Panc1 (cell line): ENCODE measurements at places on chromosomes 13 and 19.

GRCh38 chr19:53785196-53785889 lies 38.8 kb downstream of the NLRP12 start:
- DNase-seq: no peak

- DNase-seq: no peak
Measured at GRCh38 chr13:23777575-23777870, 111.7 kb downstream of the MIPEP start.

DNA sequence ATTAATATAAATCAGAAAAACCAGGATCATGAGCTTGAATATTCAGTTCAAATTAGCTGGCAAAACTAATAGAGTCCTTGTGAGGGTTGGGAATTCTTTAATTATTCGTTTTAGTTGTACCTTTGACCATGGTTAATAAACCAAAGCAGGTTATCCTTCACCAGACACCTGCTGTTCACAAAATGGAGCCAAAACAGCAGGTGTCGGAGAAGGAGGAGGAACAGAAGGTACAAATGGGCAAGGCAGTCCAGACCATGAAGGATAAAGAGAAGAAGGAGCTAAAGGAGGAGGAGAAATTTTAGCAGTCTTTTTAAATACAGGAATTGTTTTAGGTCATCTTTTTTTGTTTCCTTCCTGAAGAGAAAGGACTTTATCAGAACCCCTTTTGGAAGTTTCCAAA lies 106.1 kb downstream of the NHLRC3 start:
- DNase-seq: no peak

DNA sequence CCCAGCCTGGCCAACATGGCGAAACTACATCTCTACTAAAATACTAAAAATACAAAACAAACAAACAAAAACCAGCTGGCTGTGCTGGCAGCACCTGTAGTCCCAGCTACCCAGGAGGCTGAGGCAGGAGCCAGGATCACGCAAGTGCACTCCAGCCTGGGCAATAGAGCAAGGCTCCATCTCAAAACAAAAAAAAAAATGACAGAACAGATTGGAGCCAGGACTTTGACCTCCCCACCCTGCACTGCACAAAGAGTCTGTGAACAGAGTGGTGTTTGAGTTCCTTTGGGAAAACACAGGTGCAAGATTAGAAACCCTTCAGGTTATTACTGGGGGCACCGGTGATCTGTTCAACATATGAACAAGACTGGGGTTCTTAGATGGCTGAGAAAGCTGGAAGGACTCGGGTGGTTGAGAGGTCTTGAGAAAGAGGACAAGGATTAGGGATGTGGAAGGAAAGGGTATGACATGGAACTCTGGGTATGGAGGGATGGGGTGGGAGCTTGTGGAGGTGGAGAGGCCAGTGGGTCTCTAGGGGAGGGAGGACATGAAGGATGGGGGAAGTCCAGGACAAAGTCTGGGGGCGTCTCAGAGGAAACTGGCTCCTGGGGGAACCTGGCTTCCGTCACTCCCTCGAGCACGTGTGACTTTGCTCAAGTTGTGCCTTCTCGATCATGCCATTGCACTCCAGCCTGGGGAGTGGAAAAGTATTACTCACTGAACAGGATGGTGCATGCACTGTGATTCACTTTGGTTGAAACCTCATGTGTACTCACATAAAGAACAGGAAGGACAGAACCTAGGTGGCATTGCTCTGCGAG lies 25.9 kb downstream of the RCN3 start:
- no peak for DNase-seq

GRCh38 chr19:58385313-58385890 lies 1.7 kb upstream of the RPS5 start:
- no peak for DNase-seq

DNA sequence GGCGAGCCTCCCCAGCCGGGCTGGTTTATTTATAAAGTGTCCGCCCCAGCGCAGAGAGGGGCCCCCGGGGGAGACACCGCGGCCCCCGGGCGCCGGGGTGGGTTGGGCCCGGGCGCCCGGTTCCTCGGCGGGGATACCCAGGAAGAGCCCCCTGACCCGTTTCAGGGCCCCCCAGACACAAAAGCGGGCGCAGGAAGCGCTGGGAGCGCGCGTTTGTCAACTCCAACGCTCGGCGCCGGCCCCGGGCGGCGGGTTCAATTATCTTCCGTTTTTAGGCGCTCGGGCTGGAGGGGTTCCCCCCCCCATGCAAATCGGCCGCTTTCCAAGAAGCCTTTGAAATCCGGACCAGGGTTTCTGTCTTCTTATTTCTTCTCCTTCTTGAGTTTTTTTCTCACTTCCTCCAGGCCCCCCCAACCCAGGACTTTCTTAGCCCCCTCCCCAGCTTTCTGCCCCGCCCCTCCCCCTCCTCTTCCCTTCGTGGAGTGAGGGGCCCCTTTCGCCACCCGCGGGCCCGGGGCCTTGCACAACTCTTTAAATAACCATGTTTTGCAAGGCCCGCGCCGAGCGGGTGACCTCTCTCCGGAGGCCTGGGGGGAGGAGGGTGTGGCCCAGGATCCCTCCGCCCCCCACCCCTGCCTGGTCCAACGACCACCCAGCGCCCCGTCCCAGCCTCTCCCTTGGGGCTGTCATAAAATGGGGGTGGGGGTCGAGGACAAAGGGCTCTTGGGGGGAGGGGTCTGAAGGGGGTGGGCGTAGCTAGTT lies 935 bp downstream of the ARID3A start:
- DNase-seq: no peak

DNA sequence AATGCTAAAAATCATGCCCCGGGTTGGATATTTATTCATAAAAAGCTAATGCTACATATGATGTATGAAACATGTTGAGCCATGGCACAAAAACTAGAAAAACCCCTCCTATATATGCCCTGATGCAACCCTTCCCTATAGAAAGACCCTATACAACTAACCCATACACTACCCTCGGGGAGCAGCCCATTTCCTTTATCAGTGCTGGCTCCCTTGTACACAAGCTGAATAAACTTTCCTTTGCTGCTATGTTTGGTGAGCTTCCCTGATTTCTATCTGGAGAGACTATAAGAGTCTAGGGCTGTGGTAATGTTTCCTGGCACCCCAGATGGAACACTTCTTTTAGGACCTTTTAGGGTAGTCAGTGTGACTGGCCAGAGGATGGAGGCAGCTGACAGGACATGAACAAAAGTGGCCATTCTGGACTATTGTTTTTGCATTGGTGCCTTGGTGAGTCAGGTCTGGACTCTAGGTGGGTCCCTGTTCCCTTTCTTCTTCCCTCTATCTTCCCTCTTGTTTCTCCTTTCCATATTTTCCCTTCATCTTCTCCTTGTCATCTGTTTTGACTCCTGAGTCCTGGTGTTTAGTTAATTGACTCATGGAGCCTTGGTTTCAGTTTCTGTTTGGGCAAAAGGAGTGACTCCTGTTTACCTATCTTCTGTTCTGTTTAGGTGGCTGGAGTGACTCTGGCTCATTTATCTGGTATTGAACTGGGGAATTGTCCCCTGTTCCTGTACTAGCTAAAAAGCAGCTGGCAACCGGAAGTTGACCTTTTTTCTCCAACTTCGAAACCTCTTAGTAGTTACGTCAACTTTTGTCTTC lies 1321.8 kb upstream of the PCDH9 start:
- peak; percentile 5 for DNase-seq

- DNase-seq: no peak
Measured at GRCh38 chr13:43579321-43579720, 207.5 kb downstream of the ENOX1 start.

DNA sequence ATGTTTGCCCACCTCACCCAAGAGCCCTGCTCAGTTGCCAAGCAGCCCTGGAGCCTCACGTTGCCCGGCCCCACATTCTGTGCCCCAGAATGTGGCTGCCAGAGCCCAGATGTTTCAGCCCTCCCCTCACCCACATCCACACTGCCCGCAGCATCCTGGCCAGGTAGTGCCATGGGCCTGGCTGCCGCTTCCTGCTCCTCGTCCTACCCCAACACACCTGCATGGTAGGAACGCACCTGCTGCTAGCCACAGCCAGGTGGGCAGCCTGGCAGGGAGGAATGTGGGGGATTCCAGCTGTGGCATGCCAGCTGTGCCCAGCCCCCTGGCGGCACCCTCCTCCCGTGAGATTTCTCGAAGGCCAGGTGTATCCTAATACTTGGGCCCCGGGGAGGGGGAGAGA lies 7.5 kb upstream of the NFIX start:
- no peak for DNase-seq

GRCh38 chr19:38977445-38978325 lies 2.1 kb upstream of the FBXO17 start:
- peak; percentile 53 for DNase-seq

DNA sequence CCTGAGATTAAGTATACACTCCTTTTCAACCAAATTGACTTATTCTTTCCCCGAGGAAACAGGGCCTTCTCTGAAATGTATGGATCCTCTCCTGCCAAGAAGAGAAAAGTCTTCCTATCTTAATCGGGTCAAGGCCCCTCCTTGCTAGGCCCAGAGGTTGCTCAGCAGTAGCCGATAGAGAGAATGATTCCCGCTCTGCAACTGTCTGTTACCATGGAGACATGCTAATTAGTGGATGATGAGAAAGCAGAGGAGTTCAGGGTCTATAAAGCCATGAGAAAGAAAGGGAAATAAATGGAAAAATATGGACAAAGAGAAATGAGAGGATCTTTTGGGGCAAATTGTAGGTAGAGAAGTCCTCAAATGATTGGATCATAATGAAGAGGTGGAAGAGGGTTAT lies 103.5 kb downstream of the POU4F1 start:
- no peak for DNase-seq

DNA sequence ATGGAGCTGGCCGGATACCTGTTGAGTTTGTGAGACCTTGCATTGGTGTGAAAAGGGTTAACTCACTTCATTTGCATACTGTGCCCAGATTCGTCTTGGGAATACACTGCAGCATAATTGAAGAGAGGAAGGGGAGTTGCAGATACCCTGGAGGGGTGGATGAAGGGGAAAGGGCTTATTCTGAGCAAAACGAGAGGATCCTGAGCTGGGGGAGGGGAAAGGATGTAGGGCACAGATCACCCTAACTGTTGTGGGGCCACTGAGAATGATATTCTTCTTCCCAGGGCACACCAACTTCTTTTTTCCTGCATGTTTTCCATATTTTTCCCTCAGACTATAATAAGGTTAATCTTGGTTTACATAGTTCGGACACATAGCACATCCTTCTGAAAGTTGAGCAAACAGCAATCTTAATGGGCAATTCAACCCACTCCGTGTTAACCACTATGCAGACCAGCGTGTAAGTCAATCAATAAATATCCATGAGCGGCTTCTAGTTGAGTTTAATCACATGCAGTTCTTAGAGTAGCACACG lies 11.7 kb upstream of the PTPRS start:
- DNase-seq: no peak

GRCh38 chr19:39671739-39672363 lies 16.1 kb downstream of the LGALS16 start:
- DNase-seq: peak; percentile 100

- no peak for DNase-seq
Measured at GRCh38 chr19:51742789-51743188, 8.9 kb downstream of the FPR1 start.

DNA sequence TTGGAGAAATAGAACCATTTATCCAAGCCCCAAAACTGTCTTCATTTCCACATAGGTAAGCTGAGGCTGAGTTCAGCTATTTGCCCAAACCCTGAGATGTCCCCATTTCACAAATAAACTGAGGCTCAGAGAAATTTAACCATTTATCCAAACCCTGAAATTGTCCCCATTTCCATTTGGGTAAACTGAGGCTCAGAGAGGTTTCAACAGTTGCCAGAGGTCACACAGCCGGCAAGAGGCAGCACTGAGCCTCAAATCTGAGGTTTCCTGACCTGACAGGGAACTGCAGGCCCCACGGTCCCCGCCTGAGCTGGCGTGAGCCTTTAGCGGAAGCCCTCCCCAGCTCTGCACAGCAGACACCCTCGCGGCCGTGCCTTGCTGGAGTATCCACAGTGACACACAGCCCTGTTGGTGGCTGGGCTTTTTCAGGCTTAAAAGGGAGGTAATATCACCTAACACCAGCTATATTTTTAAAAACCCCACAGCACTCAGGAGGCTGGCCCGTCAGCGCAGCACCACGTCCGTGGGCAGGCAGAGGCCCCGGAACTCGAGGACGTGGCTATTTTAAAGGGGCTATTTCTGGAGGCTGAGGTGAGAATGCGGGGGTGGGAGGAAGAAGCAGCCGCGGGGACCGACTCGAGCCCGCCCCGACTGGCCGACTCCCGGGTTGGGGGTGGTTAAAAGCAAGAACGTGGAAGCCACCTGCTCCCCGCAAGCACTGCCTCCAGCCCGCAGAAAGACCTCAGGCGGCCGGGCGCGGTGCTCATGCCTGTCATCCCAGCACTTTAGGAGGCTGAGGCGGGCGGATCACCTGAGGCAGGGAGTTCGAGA lies 18.5 kb downstream of the PTPRS start:
- DNase-seq: no peak

- peak; percentile 47 for DNase-seq
Measured at GRCh38 chr13:97574926-97575325, 141.0 kb downstream of the RAP2A start.

GRCh38 chr13:37418490-37418889 lies 180.1 kb downstream of the POSTN start:
- DNase-seq: no peak

DNA sequence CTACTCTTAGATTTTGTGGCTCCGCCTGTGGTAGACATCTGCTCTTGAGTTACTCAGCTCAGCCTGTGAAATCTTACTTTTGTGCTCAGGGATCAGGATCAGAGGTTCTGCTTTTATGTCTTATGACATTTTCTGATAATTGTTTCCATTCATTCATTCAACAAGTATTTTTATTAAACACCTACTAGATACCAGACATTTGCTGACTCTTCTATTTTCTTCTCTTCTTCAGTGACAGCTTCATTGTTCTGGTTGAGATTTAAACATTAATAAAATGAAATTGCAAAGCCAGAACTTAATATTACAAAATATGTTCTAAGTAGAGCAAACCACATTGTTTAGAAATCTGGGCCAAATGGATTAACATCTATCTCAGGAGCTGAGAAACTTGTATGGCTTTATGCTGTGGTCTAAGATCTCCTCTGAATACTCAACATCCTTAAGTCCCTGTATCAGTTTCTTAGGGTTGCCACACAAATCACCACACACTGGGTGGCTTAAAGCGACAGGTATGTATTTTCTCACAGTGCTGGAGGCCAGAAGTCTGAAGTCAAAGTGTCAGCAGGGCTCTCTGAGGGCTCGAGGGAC lies 15.8 kb upstream of the MICU2 start:
- DNase-seq: no peak

DNA sequence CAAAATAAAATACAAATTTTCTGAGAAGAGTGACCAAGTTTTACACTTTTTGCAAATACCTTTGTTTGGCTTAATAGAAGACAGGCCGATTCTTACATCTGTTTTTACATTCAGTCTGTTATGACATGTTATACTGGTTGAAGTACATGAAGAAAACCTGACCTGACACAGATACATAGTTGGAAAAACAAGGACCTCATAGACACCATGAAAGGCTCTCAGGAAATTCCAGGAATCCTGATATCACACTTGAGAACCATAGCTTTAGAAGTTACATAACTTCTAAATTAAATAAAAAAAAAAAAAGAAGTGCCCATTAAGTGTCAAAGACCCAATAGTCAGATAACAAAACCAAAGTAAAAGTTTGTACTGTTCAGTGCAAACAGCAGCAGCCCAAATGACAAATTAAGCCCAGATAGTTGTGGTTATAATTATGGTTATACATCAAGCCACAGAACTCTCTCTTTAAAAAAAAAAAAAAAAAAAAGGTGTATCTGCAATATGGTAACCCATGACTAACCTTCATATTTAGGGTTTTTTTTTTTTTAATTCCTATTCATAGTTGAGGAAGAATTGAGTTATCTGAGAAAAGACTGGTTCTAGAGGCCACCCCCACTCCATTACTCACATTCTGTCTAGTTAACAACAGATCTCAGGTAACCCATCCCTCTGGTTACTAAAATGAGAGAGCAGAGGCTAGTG lies 19.8 kb downstream of the RBM26 start:
- DNase-seq: no peak
